COR-L47 (cell line): ENCODE measurements at places on chromosomes 3 and 15.

DNA sequence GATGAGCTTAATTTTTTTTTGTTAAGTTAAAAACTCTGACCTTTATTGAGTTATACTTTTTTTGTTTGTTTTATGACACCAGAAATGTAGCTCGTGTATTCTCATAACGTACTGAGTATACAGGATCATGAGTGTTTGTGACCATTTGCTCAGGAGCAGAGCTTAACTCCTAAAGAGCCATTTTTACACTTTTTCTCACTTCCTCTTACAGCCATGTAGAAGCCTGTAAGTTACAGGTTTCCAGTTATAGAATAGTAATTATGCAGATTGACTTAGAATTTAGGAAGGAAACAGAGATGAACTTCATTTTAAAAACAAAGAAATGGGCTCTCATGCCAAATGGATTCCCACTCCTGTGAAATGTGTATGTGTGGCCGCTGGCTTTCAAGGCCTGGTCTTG, 151.7 kb downstream of the MCTP2 start:
- DNase-seq, result no peak

DNA sequence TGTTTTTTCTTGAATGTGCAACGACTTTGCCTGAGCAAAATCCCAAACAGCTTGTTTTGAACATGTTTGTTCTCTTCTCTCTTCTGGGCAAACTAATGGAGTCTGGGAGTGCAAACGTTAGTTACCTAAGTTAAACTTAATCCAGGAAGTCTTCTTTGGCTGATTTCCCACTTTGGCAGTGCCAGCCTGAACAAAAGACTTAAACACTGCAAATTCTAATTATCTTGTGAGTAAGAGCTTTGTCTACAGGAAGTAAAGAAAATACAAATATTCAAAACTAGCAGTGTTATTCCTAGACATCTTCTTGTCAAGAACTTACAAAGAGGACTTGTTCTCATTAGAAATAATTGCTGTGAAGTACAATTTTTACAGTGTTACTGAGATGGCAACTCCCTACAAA, 16.7 kb upstream of the DENND6A start:
- DNase-seq, result no peak

DNA sequence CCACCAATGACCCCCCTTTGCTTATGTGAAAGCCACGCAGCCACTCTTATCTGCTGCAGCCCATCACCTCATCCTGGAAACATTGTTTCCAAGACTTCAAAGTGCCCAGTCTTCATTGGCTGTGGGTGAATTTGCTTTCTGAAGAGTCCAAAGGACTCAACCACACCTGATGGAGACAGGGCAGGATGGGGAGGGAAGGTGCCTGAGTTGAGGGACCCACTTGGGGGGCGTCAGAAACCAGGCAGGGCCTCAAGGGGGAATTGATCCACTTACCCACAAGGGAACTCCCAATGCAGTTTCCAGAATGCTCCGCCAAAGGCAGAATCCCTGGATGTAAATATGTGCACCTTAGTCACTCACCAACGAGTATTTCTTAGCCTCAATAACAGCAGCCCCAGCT, 147.9 kb upstream of the ATP2B2 start:
- no peak for DNase-seq

DNA sequence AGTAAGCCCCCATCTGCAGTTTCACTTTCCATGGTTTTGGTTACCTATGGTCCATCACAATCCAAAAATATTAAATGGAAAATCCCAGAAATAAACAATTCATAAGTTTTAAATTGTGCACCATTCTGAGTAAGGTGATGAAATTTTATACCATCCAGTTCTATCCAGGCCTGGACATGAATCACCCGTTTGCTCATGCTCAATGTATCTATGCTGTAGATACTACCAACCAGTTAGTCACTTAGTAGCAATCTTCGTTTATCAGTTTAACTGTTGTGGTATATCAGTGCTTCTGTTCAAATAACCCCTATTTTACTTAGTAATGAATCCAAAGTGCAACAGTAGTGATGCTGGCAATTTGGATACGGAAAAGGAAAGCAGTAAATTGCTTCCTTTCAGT, 381.9 kb upstream of the AGTR1 start:
- no peak for DNase-seq

- no peak for DNase-seq
Measured at GRCh38 chr3:167441256-167441655, 32.6 kb downstream of the SERPINI2 start.

DNA sequence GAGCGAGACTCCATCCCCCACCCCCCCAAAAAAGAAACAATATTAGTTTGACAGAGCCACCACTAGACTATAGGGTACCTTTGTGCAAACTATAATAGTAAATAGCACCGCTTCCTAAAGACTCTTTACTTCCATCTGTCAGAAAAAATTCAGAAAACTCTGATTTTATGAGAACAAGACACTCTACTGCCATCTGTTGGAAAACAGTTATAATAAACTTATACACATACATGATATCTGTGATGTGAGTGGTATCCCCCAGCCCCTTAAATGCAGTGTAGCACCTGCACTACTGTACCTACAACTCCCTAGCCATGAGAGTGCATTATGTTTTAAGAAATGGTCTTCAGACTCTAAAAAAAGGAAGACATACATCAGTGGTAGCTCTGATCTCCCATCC, 47.1 kb upstream of the CTDSPL start:
- no peak for DNase-seq

DNA sequence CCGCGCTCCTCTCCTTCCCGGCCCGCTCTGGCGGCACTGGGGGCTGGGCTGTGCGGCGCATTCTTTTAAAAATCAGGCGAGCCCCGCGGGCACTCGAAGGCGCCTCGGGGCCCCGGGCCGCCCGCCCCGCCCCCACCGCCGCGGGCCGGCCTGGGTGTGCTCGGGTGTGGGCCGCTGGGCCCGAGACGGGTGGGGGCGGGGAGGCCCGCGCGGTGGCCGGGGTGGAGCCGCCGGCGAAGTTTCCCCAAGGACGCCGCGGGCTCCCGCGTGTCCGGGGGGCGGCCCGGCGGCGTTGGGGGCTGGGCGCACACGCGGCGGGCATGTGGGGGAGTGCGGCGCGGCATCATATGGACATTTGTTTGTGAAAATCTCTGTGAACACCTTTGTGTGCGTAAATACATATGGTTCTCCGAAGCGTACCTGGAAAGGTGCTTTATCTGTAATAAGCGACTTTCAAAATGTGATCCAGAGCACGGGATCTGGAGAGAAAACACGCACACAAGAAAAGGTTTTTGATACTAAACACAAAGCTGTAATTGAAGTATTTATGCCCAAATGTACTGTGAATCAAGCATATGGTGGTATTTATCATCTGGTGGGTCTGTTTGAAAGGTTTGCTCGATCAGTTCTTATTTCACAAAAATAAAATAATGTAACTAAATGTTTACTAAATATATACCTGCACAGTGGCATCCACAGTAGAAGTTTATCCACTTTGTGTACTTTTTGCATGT, 612 bp upstream of the TBL1XR1 start:
- no peak for DNase-seq

DNA sequence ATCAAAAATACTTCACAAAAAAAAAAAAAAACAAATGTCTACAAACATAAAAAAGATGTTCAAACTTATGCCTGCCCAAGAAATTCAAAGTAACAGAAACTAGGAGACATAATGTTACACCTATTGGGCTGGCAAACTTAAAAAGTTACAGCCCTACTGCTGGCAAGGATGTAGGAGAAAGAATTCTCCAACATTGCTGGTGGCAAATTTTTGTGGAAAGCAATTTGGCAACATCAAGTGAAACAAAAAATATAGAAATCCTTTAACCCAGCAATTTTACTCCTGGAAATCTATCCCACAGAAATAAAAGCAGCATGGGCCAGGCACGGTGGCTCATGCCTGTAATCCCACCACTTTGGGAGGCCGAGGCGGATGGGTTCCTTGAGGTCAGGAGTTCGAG, 73.2 kb downstream of the STAG1 start:
- DNase-seq, result no peak

GRCh38 chr3:25293736-25294135, 134.3 kb upstream of the RARB start:
- no peak for DNase-seq

- no peak for DNase-seq
Measured at GRCh38 chr15:82129761-82130160, 83.9 kb upstream of the MEX3B start.

DNA sequence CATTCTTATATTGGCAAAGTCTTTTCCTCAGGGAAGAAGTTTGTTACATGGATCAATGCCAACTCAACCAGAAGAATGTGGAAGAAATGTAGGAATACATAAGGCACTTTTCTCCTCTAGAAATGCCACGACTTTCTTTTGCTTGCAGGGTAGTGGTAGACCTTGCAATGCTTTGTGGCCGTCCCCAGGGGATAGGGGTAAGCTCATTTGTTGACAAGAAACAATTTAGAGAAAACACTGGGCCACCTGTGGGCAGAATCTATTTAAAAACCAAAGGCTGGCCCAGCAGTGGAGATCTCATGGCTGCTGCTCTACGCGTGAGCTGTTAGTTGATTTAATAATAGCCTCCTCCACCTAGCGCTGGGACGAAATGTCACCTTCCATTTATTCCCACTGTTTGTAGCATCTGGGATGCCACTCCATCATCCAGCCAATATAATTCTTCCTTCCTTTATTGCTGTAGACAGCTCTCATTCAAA, 64.6 kb upstream of the PFN2 start:
- DNase-seq, result peak; percentile 69

GRCh38 chr3:4292301-4292700, 10.9 kb upstream of the SETMAR start:
- no peak for DNase-seq

- peak; percentile 23 for DNase-seq
Measured at GRCh38 chr3:105518203-105518602, 151.5 kb downstream of the ALCAM start.

- no peak for DNase-seq
Measured at GRCh38 chr15:60675763-60676162, 196.8 kb upstream of the ICE2 start.

DNA sequence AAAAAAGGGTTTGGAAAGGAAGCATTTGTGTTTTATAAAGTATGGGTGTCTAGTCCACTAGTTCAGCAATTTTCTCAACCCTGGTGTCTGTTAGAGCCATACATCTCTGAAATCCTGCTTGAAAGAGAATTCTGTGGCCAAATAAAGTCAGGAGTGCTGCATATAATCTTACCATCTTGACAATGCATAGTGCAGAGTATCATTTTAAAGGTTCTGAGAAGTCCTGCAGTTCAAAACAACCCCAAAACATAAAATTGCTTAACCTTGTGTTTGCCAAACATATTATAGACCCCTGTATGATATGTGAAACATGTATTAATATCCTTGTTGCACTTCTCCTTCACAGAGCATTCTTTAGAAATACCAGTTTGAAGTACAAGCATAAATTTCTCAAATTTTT, 191.3 kb downstream of the THSD4 start:
- DNase-seq, result no peak

- no peak for DNase-seq
Measured at GRCh38 chr3:21672303-21672702, 78.7 kb downstream of the ZNF385D start.
